ENCODE measurements at places on chromosomes 13 and 19.
A peak's percentile ranks its signal among the peaks of the same experiment; 100 is the strongest.

GRCh38 chr19:30111021-30111855 is 169.2 kb downstream of the URI1 start:
- no peak for DNase-seq

DNA sequence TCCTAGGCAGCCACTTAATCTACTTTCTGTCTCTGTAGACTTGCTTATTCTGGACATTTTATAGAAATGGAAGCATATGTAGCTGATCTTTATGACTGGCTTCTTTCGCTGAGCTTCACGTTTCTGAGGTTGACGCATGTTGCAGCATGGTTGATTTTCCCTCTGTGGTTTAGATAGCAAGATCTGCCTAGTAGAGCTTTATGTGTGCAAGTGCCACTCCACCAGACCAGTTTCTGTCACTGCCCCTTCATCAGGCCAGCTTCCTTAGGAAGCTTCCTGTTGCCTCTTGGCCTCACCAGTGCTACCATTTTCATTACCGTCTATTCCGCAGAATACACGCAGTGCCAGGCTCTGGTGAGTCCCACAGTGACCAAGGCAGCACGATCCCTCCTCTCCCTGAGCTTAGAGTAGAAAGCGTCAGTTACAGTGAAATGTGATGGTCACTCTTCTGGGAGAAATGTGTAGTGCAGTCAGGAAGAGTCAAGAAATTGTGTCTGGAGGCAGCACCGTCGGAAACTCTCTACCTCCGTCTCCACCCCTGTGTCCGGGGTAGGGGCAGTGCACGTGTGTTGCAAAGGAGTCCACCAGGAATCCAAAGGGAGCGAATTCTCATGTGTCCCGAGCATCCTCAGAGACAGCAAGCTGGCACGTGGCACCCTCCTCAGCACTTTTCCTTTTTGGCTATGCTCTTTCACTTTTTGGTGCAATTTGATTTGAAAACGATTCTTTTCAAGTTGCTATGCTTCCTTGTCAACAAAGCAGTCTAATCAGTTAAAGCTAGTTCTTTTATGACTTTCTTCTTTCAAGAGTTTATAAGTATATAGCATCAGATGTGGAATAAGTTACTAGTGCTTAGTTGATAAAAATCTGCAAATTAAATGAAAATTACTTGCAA is 45.4 kb upstream of the GPR183 start:
- no peak for DNase-seq

DNA sequence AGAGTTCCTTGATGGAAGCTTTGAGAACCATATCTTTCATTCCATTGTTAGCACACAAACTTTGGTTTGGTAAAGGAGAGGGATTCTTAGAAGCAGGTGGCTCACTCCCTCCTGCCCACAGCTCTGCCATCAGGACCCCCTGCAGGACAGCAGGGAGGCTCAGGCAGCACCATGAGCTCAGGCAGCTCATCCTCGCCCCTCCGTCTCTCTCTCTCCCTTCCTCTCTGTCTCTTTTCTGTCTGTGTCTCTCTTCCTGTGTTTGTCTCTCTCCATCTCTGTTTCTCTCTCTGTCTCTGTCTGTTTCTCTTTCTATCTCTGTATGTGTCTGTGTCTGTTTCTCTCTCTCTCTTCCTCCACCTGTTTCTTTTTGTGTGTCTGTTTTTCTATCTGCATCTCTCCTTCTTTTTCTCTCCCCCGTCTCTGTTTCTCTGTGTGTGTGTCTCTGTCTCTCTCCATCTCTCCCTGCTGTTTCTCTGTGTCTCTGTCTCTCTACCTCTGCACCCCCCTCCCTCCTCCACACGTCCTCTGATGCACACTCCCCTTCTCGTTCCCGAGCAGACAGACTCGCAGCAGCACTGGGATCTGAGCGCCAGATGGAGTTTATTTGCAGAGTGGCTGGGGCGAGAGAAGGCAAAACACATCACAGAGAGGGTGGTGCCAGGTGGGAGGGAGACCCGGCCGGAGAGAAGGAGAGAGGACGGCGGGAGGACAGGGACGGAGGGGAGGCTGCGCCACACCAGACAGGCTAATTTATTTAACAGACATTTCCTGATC is 8.7 kb downstream of the SBK2 start:
- peak; percentile 90 for DNase-seq

DNA sequence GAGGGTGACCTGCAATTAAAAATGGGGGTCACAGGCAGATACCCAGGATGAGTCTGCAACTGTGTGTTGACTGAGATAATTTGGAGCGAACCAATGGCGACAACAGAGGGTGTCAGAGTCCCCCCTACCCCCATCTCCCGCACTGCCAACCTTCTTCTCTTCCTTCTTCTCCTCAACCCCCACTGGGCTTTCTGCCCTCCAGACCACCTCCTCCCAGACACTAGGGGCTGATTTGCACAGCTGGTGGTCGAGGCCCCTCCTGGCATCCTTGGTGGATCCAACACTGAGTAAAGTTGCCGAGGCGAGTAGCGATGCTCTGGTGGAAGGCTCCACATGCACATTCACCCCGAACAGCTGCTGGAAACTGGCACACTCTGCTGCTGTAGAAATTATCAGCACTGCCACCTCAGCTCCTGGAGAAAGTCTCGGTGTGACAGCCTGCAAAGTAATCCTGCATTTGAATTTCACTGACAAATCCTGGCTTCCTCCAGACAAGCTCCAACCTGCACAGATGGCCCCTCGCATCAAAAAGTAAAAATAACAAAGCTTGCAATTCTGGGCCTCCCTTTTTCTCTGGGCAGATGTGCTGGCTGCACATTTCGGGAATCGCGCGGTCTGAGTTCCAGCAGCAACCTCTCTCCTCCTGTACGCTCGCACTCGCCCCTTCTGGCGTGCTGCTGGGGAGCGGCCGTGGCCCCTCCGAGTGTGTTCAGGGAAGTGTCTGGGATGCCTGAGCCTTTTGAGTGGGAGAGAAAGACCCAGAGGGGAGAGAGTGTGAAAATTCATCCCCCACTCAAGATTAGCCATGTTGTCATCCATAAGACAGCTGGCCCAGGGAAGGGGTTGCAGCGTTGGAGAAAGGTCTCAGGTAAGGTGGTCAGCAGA is 28.5 kb downstream of the CCNE1 start:
- DNase-seq = no peak

GRCh38 chr19:1417145-1417544 is 9.8 kb downstream of the DAZAP1 start:
- DNase-seq = no peak

DNA sequence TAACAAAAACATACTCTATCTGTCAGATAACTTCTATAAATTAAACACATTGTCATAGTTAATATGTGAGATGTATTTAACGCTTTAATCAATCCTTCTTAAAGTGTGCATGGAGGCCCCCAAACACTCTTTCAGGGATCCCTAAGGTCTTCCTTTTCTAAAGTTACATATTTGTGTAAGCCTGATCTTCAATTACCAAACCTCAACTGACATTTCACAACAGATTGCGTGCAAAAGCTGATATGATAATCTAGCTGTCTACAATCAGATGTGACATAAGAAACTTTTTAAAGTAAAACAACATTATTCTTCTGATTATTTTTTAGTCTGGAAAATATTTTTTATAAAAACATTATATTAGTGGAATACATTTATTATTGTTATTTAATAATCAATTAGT is 1850.4 kb downstream of the OLFM4 start:
- no peak for DNase-seq

- peak; percentile 98 for DNase-seq
These were observed 20.3 kb downstream of the XPO4 start for GRCh38 chr13:20882206-20882605.

- no peak for DNase-seq
These were observed 32.0 kb downstream of the ZNRF4 start for GRCh38 chr19:5487222-5487621.

- no peak for DNase-seq
These were observed 34.2 kb downstream of the GJA3 start for GRCh38 chr13:20126541-20127261.

GRCh38 chr19:46404055-46404752 is 9.2 kb downstream of the CCDC8 start:
- no peak for DNase-seq
